ENCODE measurements at places on chromosomes 11 and 22. TPM values are rescaled to one million over a fixed set of nuclear protein-coding genes. Genes with fewer than 3 reads are reported as not detected.

OR52N4 gene
- 3.8 TPM for total RNA-seq

MIOX gene
- total RNA-seq = 0.54 TPM

OR52H1 gene
- not detected for total RNA-seq

ZDHHC13 gene
- 16.3 TPM for total RNA-seq

AASDHPPT gene
- 18.2 TPM for total RNA-seq

PPFIBP2 gene
- 15.3 TPM for total RNA-seq

DNA sequence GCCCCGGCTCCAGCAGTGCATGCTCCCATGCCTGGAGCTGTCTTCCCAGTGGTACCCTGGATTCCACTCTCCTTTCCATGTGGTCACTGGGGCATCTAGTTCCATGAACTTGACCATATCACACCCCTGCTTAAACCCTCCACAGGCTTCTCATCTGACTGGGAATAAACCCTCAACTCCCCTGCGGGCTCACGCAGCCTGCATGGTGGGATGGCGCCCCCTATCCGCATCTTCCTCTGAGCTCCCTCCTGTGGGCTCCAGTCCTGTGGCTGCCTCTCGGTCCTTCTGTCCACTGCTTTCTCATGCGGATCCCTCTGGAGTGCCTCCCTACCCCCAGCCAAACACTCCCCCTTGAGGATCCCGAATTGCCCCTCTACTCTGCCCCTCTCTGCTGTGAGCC lies 41.4 kb upstream of the TTLL12 start:
- H3K36me3 ChIP-seq = no peaks in the 10 kb centered on the region
- no peaks in the 10 kb centered on the region for H3K4me1 ChIP-seq
- no peak overlapping the region for H3K27ac ChIP-seq
- DNase-seq = peak; percentile 31
- H3K4me3 ChIP-seq = no peak overlapping the region

- no peak overlapping the region for H3K4me3 ChIP-seq
- H3K36me3 ChIP-seq = peaks cover 54% of the 10 kb centered on the region
- no peaks in the 10 kb centered on the region for H3K4me1 ChIP-seq
- DNase-seq = peak; percentile 31
- no peak overlapping the region for H3K27ac ChIP-seq
Measured at GRCh38 chr22:42799461-42800405, 57.3 kb downstream of the ARFGAP3 start.

DNA sequence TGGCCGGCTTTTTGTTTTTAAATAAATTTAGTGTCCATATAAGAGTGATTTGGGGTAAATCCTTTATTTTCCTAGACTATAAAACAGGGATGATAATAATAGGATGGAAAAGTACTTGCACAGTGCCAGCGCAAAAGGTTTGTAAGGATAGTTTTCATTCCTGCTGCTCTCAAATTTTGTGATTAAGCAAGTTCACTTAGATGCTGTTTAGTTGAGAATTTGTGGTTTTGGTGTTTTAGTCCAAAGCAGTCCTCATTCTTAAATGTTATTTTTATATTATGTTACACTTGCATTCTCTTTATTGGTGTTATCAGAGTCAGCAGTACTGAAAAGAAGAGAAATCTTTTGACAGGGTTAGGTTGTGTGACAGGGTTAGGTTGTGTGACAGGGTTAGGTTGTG lies 47.9 kb downstream of the PPP6R3 start:
- H3K27ac ChIP-seq = no peak overlapping the region
- no peaks in the 10 kb centered on the region for H3K27me3 ChIP-seq
- H3K4me3 ChIP-seq = no peak overlapping the region
- peaks cover 27% of the 10 kb centered on the region for H3K4me1 ChIP-seq
- peaks cover 3% of the 10 kb centered on the region for H3K36me3 ChIP-seq

DNA sequence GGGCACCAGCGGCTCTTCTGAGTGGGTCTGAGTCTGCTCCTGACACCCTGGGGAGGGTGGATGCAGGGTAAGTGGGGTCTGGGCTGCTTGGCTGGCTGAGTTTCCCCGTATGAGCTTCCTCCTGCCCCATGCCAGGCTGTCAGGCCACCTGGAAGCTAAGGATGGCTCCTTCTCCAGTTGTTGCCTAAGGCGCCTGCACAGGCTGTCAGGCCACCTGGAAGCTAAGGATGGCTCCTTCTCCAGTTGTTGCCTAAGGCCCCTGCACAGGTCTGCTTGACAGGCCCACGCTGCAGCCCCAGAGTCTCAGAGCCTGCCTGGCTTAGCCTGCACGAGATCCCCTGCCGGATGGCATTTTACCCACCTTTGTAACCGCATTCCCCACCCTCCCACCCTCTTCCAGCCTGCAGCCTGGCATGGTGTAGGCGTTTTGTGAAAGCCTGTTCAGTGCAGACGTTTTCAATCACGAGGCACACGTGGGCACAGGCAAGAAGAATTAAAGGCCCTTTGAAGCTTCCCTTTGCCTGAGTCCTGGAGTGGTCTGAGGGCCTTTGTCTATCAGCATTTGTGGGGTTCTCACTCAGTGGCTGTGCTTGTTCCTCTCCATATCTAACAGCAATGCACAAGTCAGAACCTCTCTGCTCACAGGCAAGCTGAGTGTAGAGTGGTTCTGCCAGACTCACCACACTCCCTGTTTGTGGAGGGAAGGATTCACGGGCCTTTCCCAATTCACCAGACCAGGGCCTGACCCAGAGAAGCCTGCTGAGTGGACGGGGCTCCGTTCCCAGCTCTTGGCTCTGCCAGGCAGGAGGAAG lies 40.2 kb upstream of the B3GAT1 start:
- H3K4me3 ChIP-seq = no peak overlapping the region
- H3K4me1 ChIP-seq = no peaks in the 10 kb centered on the region
- no peak overlapping the region for H3K27ac ChIP-seq
- H3K36me3 ChIP-seq = no peaks in the 10 kb centered on the region
- H3K27me3 ChIP-seq = no peaks in the 10 kb centered on the region

GRCh38 chr22:42841444-42841843 lies 15.6 kb downstream of the ARFGAP3 start:
- no peak overlapping the region for H3K27ac ChIP-seq
- H3K4me1 ChIP-seq = peaks cover 4% of the 10 kb centered on the region
- DNase-seq = no peak
- H3K27me3 ChIP-seq = no peaks in the 10 kb centered on the region

- H3K27ac ChIP-seq = no peak overlapping the region
- no peaks in the 10 kb centered on the region for H3K36me3 ChIP-seq
- no peak for DNase-seq
- H3K4me3 ChIP-seq = no peak overlapping the region
- H3K4me1 ChIP-seq = no peaks in the 10 kb centered on the region
Measured at GRCh38 chr11:86565388-86565787, 107.0 kb downstream of the ME3 start.

- H3K4me1 ChIP-seq = no peaks in the 10 kb centered on the region
- peaks cover 76% of the 10 kb centered on the region for H3K27me3 ChIP-seq
- H3K4me3 ChIP-seq = no peak overlapping the region
- H3K36me3 ChIP-seq = no peaks in the 10 kb centered on the region
Measured at GRCh38 chr11:17738151-17738973, 3.8 kb downstream of the KCNC1 start.

GRCh38 chr22:22927888-22928665 lies 40.5 kb downstream of the IGLL5 start:
- H3K27ac ChIP-seq = peak overlapping the region; percentile 34
- no peak overlapping the region for H3K4me3 ChIP-seq
- H3K27me3 ChIP-seq = no peaks in the 10 kb centered on the region
- no peaks in the 10 kb centered on the region for H3K36me3 ChIP-seq

DNA sequence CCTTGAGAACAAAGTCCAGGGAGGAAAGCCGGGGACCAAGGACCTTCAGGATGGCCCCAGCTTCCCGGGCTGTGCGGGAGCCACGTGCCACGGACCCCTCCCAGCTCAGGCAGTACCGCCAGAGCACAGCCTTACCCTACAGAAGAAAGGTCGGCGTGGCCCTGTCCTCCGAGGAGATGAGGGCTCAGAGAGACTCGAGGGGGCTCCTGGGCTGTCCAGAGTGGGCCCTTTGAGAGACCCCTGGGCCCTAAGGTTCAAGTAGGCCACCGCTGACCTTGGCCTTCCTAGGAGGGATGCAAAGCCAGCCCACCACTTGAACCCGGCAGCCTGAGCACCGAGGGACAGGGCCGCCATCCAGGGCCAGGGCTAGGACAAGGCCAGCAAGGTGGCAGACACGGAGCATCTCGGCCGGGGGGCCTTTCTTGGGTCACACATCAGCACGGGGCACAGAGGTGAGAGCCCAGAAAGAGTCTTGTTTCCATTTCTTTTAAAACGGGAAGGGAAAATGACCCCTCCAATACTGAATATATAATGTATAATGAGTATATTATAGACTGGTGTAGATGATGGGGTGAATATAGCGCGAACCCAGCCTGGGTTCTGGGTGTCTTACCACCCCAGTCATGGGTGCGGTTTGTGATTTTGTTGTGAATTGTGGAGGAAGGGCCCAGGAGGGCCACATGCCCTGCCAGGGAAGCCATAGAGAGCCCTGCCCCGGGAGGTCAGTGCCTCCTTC lies 34.4 kb upstream of the PPARA start:
- no peaks in the 10 kb centered on the region for H3K36me3 ChIP-seq
- peaks cover 5% of the 10 kb centered on the region for H3K27me3 ChIP-seq
- DNase-seq = no peak

DNA sequence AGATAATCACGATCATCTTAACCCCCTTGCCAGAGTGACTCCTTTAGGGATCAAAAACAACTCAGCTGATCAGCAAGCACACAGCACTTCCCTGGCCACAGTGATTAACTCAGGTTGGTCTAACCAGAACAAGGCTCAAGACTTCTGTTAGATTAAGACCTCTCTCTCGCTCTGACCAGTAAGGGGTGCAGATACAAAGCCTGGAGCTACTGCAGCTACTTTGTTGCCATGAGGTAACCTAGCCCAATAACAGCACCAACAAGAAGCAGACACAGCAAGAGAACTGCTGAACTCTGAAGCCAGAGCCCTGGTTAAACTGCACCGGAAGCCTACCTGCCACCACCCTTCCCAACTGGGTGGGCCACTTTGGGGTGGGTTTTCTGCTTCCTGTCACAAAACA lies 42.0 kb downstream of the LINC01488 start:
- no peaks in the 10 kb centered on the region for H3K4me1 ChIP-seq
- H3K36me3 ChIP-seq = no peaks in the 10 kb centered on the region
- DNase-seq = no peak
- peaks cover 31% of the 10 kb centered on the region for H3K27me3 ChIP-seq
- no peak overlapping the region for H3K4me3 ChIP-seq

GRCh38 chr11:79437981-79438630 lies 2.7 kb downstream of the TENM4 start:
- H3K4me1 ChIP-seq = no peaks in the 10 kb centered on the region
- DNase-seq = no peak
- H3K36me3 ChIP-seq = no peaks in the 10 kb centered on the region
- H3K27me3 ChIP-seq = peaks cover 47% of the 10 kb centered on the region
- no peak overlapping the region for H3K27ac ChIP-seq

GRCh38 chr22:28249402-28249801 lies 330.3 kb upstream of the PITPNB start:
- no peak for DNase-seq
- no peaks in the 10 kb centered on the region for H3K4me1 ChIP-seq
- H3K27me3 ChIP-seq = no peaks in the 10 kb centered on the region
- H3K36me3 ChIP-seq = no peaks in the 10 kb centered on the region
- no peak overlapping the region for H3K4me3 ChIP-seq

GRCh38 chr22:20413217-20414058 lies 19.5 kb downstream of the ZNF74 start:
- no peak overlapping the region for H3K27ac ChIP-seq
- no peak overlapping the region for H3K4me3 ChIP-seq
- H3K27me3 ChIP-seq = no peaks in the 10 kb centered on the region
- no peaks in the 10 kb centered on the region for H3K36me3 ChIP-seq
- DNase-seq = no peak

GRCh38 chr22:17972385-17973191 lies 51.8 kb downstream of the MICAL3 start:
- H3K4me3 ChIP-seq = no peak overlapping the region
- DNase-seq = no peak
- no peaks in the 10 kb centered on the region for H3K27me3 ChIP-seq
- no peak overlapping the region for H3K27ac ChIP-seq
- H3K36me3 ChIP-seq = no peaks in the 10 kb centered on the region
- no peaks in the 10 kb centered on the region for H3K4me1 ChIP-seq

DNA sequence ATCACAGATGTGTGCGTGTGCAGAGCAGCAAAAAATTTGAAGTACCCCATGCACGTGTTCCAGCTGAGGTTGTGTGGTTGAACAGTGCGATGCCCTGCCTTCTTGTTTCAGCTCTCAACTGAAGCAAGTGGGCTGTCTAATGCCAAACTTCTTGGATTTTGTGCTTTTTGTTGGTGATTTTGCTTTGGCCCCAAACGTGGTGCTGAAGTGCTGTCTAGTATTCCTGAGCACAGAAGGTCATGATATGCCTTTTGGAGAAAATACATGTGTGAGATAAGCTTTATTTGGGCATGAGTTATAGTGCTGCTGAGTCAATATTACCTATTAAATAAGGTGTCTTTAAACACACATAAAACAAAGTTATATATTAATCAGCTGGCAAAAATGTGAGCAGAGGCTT lies 14.1 kb downstream of the YDJC start:
- H3K36me3 ChIP-seq = peaks cover 47% of the 10 kb centered on the region
- H3K27ac ChIP-seq = no peak overlapping the region
- no peaks in the 10 kb centered on the region for H3K27me3 ChIP-seq
- H3K4me1 ChIP-seq = no peaks in the 10 kb centered on the region
- no peak for DNase-seq
- H3K4me3 ChIP-seq = no peak overlapping the region

DNA sequence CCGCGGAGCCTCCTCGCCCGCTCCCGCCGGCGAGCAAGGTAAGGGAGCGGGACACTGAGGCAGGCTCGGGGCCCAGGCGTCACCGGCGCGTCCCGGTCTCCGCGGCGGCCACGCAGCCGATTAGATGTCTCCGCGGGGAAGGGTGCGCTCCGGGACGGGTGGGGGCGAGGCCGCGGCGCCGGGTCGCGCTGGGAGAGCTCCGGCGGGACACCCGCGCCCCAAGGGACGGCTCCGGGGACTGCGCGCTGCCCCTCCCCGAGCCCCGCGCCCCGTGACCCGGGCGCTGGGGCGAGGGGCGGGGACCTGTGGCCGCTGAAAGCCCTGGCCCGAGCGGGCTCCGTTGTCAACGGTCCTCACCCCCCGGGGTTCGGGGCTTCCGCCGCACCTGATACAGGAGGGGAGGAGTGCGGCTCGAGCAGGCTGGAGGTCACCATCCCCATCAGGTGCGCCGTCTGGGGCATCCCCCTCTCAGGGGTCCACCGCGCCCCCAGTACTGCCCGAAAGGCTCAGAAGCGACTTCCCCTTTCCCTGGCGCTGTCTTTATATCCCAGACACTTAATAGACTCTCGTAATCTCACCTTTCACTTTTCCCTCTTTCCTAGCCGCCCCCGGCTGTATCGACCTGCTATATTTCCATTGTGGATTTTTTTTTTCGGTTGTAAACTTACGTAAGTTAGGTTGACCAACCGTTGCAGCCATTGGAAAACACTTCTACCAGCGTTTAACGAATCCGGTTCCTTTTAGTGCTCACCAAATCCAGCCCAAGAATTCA lies 573 bp downstream of the PPFIA1 start:
- peaks cover 26% of the 10 kb centered on the region for H3K27me3 ChIP-seq
- H3K36me3 ChIP-seq = no peaks in the 10 kb centered on the region
- peak; percentile 46 for DNase-seq
- peaks cover 24% of the 10 kb centered on the region for H3K4me1 ChIP-seq
- H3K4me3 ChIP-seq = peak overlapping the region; percentile 68
